Endothelial cell of umbilical vein (primary cell): ENCODE measurements at places on chromosomes 13 and 19. TPM values are rescaled to one million over a fixed set of nuclear protein-coding genes. Genes with fewer than 3 reads are reported as not detected.

The KLK10 gene
- not detected in 2 replicates for total RNA-seq

The NKPD1 gene
- not detected in 2 replicates for total RNA-seq

The CEACAM4 gene
- total RNA-seq: not detected in 2 replicates

The ZFP28 gene
- 5.4 and 7.5 TPM in 2 replicates for total RNA-seq

The SWSAP1 gene
- 2.7 and 3.7 TPM in 2 replicates for total RNA-seq

The PRX gene
- 1.3 and 1.7 TPM in 2 replicates for total RNA-seq

The MED4 gene
- total RNA-seq: 40.1 and 43.3 TPM in 2 replicates

The SERTAD3 gene
- total RNA-seq: 29.9 and 32.0 TPM in 2 replicates

The SPACA6 gene
- total RNA-seq: 34.4 and 41.1 TPM in 2 replicates

The ATP8B3 gene
- total RNA-seq: 5.1 and 7.3 TPM in 2 replicates

The ASPDH gene
- not detected in 2 replicates for total RNA-seq
